ENCODE measurements at places on chromosomes 16 and 17.

DNA sequence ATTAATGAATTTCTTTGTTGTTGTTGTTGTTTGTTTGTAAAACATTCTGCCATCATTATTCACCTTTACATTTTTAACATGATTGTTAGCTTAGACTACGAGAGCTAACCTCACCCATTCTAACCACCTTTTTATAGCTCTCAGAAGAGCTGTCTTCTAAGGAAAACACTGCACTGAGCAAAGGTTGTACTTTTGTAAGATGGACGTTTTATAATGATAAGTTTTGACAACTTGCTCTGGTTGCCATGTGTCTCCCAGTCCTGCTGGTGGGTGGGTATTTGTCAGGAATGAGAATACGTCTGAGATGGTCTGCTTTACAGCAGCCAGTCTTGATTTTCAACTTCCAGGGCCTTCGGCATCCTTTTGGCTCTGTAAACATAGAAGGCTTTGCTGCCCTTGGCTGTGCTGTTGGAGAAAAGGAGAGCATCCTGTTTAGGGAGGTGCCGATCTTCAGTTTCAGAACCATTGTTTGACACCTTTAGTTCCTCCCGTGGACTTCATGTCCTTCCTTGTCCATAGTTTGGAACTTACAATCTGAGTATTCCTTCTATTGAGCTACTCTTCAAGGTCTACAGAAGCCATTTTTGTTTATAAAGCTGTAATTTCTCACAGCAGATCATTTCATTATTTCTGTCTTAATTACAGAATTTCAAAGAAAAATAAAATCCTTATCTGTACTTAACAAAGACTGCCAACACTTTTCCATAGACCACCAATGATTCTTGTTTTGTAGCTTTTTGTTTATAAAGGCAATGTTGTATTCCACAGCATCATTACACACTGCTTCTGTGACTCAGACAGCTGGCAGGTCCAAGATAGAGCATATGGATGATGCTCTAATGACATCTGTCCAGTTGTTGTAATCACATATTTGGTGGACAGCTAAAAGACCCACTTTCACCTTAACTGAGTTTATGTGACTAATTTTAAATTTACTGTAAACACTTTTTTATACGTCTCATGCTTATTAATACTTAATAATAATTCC, 270.1 kb upstream of the TBX2 start:
- no peak for DNase-seq

- no peak for DNase-seq
Measured at GRCh38 chr16:14175086-14175485, 104.0 kb downstream of the MRTFB start.

DNA sequence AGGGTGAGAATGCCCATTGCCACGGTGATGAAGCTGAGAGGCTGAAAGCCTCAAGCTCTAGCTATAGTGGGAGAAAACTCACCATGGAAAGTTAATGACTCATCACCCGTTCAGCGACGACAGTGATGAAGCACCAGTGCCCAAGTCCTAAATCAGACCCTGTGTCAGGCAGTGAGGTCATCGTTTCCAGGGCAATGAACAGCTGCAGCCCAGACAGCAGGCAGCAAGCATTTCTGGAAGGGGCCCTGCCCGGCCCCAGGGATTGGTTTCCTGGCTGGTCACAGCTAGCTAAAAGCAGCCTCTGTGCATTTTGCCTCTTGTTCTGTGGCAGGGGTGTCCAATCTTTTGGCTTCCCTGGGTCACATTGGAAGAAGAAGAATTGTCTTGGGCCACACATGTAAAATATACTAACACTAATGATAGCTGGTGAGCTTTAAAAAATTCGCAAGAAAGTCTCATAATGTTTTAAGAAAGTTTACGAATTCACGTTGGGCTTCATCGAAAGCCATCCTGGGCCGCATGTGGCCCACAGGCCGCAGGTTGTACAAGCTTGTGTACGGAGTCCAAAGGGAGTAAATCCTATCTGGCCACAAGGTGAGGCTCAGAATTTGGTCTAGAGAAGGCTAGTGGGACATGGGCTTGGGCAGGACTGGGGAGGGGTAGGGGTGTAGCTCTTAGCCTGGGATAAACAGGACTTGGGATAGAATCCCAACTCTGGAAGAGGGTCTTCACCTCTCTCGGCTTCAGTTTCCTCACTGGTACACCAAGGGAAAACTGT, 40.6 kb downstream of the MIS12 start:
- DNase-seq = no peak

- DNase-seq = peak; percentile 5
Measured at GRCh38 chr17:69084911-69085310, 24.2 kb upstream of the ABCA9 start.

DNA sequence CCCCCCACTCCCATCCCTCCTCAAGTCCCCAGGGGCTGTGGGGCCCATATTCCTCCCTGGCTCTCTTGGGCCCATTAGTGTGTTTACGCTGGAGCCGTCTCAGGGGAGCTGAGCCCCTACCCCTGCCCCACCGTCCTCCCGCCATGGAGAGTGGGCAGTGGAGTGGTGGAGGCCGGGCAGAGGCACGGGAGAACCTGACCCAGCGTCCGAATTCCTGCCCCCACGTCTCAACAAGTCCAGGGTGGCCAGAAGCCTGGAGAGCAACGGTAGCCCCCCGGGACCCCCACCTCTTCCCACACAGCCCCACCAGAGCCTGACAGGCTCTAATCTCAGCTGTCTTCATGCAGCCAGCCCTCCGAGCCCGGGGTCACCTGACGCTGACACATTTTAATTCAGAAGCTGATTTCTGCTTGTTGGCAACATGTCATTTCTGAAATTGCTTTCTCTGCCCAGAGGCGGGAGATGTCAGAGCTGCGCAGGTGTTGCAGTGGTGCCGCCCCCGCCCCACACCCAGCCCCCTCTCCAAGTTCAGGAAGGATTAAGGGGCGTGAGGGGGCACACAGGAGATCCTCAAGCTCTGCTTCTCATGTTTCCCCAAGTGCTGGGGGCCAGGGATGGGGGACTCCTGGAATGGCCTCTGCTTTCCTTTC, 32.6 kb downstream of the WNT9B start:
- no peak for DNase-seq

Measured in germinal center (tissue), 1 donor.